Stimulated activated CD4-positive, alpha-beta T cell treated with anti-CD3 and anti-CD28 coated beads, TNF-alpha, amount 100 ng/mL, for 1 hour (primary cell): ENCODE measurements at places on chromosomes 6 and 20.

DNA sequence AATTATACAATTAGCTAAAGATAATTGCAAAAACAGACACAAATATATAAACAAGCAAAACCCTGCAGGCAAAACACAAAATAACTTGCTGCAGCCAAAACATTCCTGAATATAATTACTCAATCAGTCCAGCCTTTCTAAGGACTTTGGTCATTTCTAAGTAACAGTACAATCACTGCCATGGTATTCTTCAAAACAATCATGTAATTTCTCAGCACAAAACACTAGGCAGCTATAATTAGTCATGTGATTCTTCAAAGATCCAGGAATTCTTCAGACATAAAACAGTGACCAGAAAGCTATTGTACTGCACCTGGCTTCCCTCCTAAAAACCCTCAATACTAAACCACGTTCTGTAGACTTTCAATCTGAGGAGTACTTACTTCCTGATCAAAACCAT, 881.1 kb downstream of the EPHA7 start:
- no peak for DNase-seq

DNA sequence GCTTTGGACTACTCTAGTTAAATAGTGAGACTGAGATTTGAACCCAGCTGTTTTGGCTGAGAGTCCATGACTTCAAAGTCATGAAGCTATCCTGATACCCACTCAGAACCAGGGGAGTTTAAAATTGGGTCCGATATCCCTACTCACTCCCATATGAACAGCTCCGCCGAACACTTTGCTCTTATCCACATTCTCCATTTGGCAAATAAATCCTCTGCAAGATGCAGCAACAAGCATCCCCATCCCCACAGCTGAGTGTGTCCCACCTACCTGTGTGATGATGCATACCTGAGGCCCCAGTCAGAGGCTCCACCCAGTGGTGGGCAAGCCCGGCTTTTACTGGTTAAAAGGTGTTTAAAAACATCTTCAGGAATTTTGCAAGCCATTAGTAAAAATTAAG, 108.3 kb upstream of the SLC24A3 start:
- DNase-seq: no peak

DNA sequence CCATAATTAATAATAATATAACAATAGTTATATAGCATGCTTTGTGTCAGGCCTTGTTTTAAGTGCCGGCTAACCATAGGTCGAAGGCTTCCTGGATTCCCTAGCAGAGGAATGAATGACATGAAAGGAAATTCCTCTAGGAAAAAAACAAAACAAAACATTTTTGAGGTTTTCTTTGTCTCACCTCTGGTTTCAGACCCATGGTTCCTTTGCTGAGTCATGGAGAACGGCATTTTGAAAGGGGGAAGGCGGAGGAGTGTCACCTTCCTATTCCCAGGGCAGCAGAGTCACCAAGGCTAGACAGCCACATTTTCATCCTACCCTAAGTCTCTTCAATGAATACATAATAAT, 25.3 kb upstream of the CCND3 start:
- no peak for DNase-seq

DNA sequence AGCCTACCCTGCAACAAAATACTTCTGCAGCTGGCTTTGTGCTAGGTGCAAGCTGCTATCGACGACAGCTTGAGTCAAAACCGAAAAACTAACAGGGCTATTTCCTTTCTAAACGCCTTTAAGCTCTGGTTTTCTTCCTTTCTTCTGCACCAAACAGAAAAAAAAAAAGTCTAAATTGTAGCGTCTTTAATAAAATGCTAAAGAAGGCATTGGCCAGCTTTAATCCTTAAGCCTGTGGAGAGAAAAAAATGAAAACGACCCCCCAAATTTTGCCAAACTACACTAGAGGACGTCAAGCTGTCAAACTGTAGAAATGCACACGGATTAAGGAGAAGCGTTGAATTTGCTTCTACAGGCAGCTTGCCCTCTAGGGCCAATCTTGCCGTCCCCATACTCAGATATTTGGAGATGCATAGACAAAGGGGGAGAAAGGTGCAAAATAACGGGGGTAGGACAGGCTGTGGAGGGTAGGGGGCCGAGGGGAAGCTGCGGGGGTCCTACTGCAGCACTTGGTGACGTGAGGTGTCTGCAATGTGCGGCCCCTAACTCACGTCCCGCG, 1.4 kb upstream of the NRN1 start:
- DNase-seq: no peak

DNA sequence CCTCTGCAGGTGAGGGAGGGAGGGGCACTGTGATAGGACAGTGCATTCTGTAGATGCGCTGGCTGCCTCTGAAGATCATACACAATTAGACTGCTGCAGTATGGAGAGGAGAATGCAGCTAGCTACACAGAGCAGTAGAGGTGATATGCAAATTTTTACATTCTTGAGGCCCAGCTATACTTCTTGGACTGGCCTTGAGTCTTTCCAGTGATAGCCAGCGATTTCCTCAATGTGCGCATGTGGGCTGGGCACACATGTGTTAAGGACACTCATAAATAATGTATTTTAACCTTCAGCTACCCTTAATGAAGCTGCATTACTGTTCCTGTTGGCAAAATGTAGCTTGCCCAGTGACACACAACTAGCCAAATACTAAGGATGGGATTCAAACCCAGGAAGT, 19.0 kb downstream of the TTPAL start:
- DNase-seq: no peak

GRCh38 chr6:89494131-89494793, 61.3 kb downstream of the ANKRD6 start:
- DNase-seq: no peak

DNA sequence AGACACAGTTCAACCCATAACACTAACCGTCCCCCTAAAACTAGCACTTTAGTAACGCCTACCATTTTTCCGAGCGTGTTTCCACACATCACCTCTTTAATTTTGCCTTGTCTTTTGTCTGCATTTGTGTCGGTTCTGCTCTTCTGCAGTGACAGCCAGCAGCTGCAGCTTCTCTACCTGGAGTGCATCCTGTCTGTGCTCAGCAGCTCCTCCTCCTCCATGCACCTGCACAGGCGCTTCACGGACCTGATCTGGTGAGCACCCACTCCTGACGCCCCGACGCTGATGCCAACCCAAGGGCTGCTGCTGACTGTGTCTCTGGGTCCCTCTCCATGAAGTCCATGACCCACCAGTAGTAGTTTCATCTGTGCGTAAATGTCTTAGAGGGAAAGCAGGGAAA, 35.4 kb upstream of the PBOV1 start:
- DNase-seq: no peak

GRCh38 chr6:148657048-148657447, 89.8 kb upstream of the UST start:
- DNase-seq: no peak

- DNase-seq: no peak
These were observed 50.4 kb downstream of the HMGCLL1 start for GRCh38 chr6:55528624-55529023.

DNA sequence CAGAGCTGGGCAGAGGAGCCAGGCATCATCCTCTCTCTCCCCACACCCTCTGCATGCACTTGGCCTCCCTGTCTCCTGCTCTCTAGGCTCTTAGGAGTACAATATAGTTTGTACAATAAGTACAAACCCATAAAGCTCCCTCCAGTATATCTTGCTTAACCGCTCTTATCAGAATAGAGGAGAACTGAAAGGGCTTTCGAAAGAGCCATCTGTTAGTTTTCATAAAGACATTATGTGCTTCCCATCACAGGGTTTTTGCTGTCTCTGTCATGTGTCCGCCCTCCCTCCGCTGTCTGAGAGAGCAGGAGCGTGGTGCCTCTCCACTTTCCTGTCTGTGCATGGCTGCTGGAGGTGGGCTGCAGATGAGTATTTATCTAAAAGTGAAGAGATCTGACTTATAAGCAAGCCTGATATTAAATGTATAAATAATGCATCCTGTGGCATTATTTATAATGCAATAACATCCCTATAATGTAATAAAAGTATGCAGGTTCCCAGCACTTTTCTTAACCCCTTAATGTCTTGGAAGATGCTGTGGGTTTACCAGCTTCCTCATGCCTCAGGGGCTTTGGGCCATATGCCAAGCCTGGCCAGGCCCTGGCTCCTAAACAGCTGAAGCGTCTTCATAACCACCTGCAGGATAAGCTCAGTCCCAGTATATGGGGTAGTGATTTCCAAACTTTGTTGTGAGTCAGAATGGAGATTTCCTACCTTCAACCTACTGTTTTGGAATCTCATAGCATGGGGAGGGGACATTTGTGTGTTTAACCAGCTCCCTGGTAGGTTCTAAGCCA, 297.1 kb downstream of the DHX35 start:
- DNase-seq: no peak

DNA sequence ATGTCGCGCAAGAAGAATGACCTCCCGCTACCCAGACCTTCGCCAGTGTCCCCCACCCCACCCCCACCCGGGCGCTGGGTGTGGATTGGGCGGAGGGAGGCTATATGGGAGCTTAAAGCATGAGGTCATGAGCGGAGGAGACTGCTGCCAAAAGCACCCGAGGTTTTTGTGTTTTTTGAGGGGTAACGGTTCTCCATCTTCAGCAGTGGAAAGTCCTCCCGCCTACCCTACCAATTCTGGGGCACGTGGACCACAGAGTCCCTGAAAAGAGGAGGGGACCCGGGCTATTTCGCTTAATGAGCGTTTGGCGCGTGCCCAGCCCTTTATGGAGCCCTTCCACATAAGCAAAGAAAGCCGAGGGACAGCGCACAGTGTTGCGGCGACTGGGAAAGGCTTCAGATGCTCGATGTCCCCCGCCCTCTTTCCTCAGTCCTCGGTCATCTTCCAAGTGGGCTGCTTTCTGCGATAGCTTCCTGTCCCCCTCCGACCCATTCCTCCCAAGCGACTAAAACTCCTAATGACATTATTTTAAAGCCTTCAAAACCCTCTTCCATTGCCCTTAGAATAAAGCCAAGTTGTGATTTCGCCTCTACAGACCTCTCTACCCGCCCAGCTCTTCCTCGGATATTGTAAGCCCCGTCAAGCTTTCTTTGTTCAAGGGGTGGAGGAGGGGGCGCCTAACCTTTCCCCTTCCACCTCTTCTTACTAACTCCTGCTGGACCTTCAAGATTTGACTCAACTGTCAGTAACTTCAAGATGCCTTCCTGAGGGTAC, 2.1 kb upstream of the TRERF1 start:
- no peak for DNase-seq
